ENCODE measurements at places on chromosomes 6 and 20. TPM values are rescaled to one million over a fixed set of nuclear protein-coding genes. Genes with fewer than 3 reads are reported as not detected.

GRCh38 chr6:137106183-137106582 lies 61.4 kb upstream of the IL20RA start:
- DNase-seq, result no peak

Gene RNF217
- 22.3 TPM for total RNA-seq

Gene FNDC11
- 3.2 TPM for total RNA-seq

DNA sequence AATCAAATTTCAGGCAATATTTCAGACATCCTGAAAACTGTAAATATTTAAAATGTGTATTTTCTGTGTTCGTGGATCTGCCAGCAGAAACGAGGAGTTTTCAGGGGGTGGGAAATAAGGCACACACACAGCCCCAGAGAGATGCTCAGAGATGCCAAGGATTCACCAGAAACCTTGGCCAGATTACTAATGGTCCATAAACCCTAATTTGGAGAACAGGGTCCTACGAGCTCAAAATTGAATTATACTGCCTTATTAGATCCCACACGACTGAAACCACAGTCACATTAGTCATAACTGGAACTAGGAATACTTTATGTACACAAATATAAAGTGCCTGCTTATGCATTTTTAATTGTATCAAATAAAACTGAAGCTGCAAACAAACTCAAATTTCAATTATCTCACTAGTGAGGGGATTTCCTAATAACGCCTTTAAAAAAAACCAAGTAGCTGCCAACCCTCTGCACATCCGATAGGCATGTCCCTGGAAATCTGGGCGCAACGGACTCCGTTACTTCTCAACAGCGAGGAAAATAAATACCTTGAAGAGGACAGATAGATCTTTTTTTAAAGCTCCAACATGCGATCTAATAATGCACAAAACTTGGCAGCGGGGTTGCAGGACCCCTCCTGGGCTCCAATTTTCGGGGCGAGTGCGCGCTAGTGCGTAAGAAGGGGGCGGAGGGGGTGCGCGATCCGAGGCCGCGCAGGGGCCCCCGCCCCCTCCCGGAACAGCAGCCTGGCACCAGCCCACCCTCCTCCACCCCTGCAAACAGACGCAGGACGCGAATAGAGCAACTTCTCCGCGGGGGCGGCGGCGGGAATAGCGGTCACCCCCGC lies 897 bp downstream of the CHD6 start:
- DNase-seq, result peak; percentile 51

DNA sequence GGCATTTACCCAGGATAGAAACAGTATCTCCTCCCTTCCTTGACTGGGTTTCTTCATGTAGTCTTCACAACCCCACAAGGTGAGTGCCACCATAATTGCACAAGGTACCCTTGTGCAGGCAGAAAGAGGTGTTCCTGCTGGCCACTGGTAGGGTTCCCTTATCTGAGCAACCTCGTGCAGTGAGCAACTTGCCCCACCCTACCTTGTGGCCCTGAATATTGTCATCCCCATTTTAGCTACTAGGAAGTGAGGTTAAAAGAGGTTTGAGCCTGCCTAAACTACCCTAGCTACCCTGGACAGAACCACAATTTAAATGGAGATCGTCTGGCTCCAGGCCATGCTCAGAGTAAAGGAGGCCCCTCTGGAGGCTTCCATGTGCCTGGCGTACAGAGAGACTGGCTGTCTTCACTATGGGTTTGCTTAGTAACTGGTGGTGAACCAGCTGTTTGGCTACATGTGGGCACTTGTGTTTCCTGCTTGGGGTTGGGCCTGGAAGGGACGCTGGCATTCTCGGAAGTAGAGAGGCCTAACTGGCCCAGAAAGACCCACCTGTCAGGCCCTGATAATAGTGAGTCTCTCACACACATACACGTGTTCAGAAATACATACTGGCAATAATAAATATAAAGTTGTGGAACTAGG lies 148.8 kb downstream of the LRFN2 start:
- DNase-seq, result no peak

DNA sequence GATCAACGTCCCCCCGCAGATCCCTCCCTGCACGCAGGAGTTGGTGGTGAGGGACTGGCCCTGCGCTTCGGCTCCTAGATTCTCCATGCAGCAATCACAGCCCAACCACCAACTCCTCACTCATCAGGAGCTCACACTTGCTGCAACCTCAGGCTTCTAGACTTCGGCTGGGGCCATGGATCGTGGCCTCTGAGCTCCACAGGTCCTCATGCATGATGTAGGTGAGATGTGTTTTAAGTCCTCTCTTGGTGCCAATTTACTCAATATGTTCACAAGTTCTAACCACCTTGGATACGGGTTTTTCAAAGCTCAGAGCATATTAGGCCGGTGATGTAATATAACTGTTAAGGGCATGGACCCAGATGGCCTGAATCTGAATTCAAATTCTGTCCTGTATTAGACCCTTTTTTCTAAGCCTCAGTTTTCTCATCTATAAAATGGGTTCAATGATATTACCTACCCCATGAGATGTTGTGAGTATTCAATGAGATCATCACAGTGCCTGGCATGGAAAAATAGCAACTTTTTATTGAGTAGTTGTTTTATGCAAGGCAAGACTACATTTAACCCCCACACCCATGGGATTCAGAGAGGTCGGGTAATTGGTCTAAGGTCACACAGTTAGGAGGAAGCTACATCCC lies 31.0 kb downstream of the SUN5 start:
- no peak for DNase-seq

- peak; percentile 35 for DNase-seq
Measured at GRCh38 chr6:117264692-117265409, 507 bp upstream of the VGLL2 start.

DNA sequence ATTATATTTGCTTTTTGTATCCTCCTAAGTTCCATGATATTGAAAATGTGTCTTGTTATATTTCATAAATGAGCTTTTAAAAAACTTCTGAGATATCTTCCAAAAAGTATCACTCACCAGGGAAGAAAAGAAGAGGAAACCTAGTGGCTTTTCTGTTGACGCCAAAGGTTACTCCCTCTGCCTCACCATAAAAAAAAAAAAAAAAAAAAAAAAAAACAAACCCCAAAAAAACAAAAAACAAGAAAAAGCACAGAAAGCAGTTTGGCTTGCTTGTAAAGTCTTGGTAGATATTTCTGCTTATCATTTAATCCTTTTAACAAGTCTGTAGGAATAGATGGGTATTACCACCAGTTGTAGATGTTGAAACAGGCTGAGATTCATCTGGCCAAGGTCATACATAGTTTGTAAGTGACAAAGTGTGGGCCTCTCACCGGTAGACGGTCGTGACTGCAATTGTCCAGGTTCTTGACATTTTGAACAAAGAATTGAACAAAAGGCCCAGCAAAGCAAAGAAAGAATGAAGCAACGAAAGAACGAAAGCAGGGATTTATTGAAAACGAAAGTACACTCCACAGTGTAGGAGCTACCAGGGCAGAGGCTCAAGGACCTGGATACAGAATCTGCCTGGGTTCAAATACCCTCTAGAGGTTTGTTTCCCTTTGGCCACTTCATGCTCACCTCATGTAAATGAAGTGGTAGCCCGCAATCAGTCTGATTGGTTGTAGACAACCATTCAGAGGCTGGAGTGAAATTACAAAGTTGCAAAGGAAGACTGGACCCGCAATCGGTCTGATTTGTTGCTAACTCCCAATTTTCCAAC lies 11.6 kb upstream of the ELOVL5 start:
- DNase-seq, result no peak

DNA sequence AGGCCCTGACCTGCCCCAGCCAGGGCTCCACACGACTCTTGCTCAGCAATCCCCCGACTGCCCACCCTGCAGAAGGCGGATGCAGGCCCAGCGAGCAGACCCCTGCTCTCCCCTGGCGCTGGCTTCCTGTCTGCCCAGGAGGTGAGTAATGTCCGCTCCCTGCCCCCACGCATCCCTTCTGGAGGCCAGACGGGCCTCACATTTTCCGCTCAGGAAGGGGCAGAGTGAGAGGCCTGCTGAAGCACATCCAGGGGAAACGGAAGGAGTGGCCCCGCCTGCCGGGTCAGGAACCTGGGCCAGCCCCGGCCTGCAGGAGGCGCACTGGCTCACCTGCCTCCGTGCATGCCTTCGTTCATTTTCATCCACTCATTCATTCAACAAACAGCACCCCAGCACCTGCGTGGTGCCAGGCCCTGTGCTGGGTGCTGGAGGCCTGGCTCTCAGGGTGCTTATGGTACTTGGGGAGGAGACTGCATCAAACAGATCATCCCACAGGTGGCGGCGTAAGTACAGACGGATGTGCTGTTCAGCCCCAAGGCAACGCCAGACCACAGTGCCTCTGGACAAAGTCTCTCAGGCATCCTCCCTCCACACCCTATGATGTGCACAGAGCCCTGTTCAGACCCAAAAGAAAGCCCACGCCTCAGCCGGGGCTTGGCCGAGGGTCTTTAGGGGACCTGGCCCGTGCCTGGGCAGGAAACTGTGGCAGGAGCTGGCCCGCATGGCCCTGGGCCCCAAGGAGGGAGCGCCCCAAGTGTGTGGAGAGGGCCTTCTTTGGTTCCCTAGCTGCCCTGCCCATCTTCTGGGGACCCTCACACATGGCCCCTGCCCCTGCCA lies 112.1 kb downstream of the ASXL1 start:
- peak; percentile 63 for DNase-seq

DNA sequence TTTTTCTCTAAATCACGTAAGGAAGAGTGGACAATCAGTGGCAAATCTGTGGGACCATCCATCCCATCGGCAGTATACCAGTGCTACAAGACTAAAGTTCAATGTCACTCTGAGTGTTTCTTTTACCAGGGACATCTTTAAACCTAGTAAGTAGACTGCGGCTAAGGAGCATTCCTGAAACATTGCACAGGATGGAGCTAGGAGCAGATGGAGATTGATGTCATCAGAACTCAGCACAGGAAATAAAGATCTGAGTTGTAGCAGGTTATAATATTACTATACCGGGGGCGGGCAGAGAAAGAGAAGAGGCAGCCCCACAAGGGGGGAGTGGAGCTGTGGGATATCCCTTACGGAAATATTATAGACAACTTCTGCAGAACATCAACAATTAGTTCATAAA lies 162.1 kb downstream of the MTFR2 start:
- no peak for DNase-seq

DNA sequence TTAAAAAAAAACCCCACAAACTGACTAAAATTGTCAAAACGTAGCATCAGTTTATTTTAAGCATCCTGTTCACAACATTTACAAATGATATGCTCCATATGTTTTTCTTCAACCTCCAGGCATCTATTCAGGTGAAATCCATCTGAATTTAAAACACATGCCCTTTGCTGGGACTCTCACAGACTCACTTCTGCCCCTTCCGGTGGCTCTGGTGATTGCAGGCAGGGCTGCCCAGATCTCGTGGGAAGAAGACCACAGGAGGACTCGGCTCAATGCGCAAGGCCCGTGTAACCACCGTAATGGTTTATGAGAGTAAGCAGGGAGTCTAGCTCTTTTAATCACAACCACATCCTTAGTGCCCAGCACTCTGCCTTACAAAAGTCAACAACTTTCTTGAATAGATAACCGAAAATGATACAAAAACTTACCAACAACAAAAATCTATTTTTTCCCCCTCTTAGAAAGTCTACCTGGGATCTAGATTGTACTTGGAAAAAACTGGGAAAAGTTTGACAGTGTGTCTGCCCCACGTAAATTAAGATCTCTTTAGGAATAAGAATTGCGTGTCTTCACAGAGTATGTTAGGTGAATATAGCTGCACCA lies 139.1 kb downstream of the KIF16B start:
- DNase-seq, result peak; percentile 63

- peak; percentile 57 for DNase-seq
Measured at GRCh38 chr6:81487489-81487888, 265.0 kb downstream of the TENT5A start.

DNA sequence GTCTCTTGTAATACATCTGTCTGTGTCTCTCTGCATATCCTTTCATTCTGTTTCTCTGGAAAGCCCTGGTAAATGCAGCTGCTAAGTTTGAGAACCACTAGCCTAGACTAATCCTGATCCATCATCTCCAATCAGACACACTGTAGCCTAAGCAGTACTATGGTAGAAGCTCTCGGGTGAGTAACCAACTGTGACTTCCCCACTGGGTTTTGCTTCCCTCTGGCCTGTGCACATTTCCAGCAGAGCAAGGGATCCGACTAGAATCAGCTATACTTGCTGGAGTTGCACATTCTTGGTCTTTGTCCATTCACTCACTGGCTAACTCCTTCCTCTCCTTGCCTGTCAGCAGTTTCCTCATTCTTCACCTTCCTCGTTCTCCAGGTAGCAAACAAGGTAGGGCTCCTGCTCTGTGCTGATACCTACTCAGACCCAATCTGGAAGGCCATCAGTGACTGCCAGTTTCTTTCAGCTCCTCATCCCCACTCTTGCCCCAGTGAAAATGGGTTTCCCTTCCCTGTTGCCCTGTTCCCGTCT lies 184.2 kb downstream of the PLCB4 start:
- DNase-seq, result no peak

Gene TFAP2D
- not detected for total RNA-seq

DNA sequence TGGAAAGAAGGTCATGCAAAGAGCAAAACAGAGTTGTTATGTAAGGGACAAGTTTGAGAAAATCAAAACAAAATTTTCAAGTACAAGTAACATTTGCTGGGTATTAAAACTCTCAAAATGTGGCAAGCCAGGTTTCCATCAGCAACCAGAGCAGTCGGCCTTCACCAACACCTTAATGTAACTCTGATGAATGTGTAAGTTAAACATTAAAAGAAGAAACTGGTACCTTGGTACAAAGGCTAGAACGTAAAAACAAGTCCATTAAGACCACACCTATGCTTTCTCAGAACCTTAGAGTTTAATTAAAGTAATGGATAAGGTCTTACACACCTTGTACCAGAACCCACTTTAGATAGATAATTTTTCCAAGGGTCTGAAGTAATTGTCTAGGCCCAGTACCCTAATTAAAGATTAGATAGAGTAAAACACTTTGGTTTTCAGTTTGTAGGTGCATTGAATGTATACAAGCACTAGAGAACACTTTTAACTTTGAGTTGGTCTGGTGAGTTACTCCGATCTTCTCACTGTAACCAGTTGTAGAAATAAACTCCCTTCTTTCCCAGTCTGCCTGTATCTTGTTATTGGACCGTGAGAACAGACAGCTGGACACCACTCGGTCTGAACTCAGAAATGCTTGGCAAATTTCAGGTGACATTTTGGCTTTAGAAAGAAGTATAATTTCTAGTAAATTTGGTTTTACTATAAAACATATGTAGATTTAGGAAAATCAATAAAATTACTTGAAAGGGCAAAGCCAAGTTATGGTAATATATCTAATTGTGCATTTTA lies 319.4 kb downstream of the HTR1B start:
- no peak for DNase-seq

GRCh38 chr6:41625442-41625841 lies 12.8 kb upstream of the MDFI start:
- peak; percentile 44 for DNase-seq

- DNase-seq, result no peak
Measured at GRCh38 chr6:72987301-72987700, 238.0 kb downstream of the KHDC1L start.

- peak; percentile 63 for DNase-seq
Measured at GRCh38 chr20:24027229-24027628, 38.6 kb upstream of the GGTLC1 start.

Measured in lung (tissue), 17 donors.